Activated CD4-positive, alpha-beta T cell treated with anti-CD3 and anti-CD28 coated beads, Interleukin-2, amount 10 ng/mL, durations not matched to agents 7 days and 5 days (primary cell): ENCODE measurements at places on chromosomes 2 and 18.

GRCh38 chr2:181304011-181304844, 153.0 kb upstream of the ITGA4 start:
- no peak for DNase-seq

GRCh38 chr2:43324259-43325106, 98.1 kb upstream of the ZFP36L2 start:
- DNase-seq: no peak

DNA sequence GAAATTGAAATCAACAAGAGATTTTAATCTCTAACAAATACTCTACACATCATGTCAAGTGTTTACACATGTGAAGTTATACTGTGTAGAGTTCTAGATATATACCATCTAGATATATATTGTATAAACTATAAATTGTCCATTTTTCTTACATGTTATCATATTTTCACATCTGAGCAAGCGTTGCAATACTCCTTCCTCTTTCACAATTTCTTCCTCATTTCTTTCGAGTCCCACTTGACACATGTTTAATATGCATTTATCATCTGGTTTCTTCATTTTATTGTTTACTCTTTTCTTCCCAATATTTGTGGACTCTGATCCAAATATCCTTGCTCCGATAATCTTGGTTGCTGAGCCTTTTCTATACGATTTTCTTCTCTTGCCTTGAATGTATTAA, 50.2 kb downstream of the UNC80 start:
- no peak for DNase-seq

- DNase-seq: no peak
Measured at GRCh38 chr2:150548527-150548926, 61.1 kb upstream of the RND3 start.

DNA sequence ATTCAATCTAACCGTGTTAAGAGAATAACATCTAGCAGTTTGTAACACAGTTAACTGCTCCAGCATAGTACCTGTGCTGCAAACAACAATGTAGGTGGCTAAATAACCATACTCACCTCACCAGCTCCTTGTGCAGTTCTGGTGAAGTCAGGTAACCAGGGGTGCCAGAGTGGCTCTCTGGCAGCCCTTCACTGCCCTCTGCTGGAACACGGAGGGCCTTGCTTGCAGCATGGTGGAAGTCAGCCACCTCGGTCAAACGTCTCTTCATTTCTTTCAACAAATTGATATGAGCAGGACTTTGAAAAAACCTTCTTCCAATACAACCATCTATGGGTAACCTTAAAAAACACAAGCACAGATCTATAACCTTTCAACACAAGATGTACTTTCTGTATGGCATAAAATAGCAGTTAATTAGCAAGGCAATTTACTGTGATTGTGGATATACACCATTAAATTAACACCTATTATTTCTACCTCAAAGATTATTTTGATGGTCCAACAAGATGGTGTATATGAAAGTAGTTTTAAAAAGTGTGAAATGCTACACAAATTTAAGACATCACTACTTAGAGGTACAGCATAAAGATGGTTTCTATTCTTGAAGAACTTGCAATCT, 56.6 kb downstream of the EPG5 start:
- DNase-seq: peak; percentile 77

DNA sequence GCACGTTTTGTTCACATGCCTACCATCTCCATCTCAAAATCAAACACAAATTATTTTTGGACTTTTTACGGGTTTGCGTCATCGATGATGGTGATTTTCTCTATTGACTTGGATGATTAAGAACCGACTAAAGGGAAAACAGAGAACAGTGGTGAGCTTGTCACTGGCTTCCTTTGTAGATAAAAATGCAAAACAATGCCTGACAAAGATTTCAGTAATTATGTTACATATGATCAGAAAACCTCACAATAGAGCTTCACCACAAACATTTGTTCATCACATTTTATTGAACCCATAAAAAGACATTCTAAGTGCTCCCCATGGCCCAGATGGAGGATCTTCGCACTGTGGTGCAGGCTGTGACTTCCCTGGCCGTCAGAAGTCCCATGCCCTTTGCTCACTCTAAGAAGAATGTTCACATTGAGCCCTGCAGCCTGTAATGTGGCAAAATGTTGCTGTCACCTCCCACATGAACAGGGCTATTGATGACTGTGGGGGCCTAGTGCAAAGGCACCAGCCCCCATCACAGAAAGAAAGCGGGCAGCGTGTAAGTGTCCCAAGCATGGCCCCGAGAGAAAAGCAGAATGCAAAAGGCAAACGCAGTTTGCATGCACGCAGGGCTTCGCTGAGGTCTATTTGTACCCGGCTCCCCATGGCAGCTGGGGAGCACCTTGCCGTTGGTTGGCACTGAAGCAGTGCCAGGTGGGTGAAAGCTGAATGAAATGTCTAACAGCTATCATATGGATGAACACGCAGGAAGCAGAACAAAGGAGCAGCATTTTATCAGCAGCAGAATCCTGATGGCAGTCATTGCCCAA, 60.6 kb downstream of the BCL2 start:
- no peak for DNase-seq

DNA sequence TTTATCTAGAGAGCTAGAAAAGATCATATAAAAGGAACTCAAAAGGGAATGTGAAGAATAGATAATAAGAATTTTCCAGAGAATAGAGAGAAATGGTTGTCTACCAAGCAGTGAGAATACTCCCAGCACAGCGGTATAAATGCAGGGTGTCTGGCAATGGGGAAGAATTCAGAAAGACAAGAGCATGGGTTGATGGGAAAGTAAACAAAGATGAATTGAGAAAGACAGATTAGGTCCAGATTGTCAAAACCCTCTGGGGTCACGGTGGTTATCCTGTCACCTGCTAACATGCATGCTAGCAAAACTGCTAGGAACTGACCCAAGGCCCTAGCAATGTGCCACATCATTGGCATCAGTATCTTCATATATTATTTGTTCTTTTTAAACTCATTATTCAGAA, 30.8 kb upstream of the C1D start:
- no peak for DNase-seq

GRCh38 chr2:174439950-174440349, 44.4 kb downstream of the SCRN3 start:
- no peak for DNase-seq

DNA sequence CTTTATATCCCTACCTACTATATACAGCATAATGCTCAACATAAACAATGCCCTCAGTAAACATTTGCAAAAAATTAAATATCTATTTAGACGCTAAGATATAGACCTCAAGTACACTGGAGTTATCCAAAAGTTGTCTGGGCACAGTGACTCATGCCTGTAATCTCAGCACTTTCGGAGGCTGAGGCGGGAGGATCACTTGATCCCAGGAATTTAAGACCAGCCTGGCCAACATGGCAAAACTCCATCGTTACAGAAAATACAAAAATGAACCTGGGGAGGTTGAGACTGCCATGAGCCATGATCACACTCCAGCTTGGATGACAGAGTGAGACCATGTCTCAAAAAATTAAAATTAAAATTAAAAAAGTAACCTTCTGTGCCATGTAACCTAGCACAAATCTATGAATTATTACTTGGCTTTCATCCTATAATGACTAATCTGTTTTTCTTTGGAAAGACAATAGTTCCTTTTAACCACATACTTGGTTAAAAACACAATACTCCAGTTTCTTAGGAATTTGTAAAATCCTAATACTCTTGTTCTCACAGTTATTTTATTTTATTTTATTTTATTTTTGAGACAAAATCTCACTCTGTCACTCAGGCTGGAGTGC, 6.7 kb upstream of the TNFAIP6 start:
- DNase-seq: no peak

GRCh38 chr2:96679848-96680247, 37.3 kb downstream of the FER1L5 start:
- DNase-seq: no peak

- DNase-seq: no peak
Measured at GRCh38 chr18:76580288-76580962, 85.4 kb upstream of the ZNF516 start.

GRCh38 chr2:153478289-153479261, at the start of gene RPRM:
RPRM (minus strand) TSS chr2:153478762; CDS start chr2:153478565, 197 bp downstream.
- peak; percentile 47 for DNase-seq

DNA sequence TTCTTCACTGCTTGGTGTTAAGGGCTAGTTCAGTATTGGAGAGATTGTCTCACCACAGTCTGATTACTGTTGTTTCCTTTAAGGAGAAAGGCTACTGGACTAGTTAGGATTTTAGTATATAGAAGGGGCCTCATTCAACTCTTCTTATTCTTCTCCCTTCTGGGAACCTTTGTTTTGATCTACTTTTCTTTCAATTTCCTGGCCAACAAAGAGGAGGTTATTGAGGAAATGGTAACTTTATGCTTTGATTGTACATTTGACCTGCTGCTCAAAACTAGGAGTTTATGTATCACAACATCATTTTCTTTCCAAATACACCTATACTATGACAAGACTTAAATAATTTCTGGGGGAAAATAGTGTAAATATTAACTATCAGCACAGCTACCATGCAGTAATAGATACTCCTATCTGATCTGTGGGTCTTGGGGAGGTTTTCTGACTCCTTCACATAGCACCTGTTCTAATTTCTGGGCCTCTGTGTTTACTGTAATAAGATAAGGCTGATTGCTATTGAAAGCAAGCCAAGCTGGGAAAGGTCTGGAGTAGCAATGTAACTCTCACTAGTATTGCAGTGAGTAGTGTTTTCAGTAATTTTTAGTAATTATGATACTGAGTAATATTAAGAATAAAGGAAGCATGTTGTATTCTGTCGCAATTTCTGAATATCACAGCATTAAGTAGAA, 395.3 kb downstream of the NUP35 start:
- DNase-seq: no peak

DNA sequence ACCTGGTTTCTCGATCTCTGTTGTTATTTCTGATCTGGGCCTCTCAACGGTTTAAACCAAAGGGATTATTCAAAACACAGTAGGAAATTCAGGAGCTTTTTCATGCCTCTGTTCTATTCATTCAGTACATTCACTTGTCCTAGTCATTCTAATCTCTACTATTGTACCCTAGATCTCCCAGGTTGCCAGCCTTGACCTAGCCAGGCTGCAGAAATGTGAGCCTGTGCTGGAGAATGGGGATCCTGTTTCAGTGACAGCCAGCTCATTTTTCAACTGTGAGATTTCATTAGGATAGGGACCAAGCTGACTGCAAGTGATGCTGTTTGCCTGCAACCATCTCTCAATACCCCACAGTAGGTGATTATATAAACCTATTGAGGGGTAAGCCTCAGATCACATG, 186.2 kb downstream of the CMPK2 start:
- no peak for DNase-seq
